ENCODE measurements at places on chromosomes 1 and 21.

- no peak for DNase-seq
Measured at GRCh38 chr21:14736672-14737071, 190.6 kb upstream of the SAMSN1 start.

DNA sequence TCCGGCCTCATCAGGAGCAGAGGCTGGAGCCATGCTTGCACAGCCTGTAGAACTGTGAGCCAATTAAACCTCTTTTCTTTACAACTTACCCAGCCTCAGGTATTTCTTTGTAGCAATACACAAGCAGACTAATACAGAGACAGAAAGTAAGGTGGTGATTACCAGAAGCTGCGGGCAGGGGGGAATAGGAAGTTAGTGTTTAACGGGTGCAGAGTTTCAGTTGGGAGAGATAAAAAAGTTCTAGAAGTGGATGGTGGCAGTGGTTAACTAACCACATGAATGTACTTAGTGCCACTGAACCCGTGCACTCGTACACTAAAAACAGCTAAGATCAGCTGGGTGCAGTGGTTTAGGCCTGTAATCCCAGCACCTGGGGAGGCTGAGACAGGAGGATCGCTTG, 80.4 kb upstream of the TARDBP start:
- DNase-seq = no peak

GRCh38 chr1:110328700-110329099, 10.5 kb upstream of the RBM15 start:
- DNase-seq = no peak

GRCh38 chr1:117861694-117862093, 67.7 kb downstream of the GDAP2 start:
- DNase-seq = no peak

- no peak for DNase-seq
Measured at GRCh38 chr1:159056069-159056698, 20.4 kb downstream of the AIM2 start.

DNA sequence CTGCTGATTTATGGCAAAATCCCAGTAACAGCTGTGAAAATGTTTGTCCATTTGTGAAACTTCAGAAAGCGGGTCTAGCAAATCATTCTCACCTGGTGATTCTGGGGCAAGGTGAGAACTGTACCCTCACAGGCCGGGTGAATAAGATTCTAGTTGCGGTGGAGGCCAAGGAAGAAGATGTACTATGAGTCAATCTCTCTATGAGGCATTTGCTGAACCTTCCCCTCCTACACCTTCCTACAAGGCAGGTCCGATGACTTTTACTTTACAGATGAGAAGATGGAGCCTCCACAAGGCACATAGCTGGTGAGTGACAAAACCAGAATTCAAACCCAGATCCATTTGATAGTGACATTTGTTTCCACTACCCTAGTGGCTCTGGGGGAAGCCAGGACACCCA, 72.7 kb downstream of the BACH1 start:
- DNase-seq = no peak

DNA sequence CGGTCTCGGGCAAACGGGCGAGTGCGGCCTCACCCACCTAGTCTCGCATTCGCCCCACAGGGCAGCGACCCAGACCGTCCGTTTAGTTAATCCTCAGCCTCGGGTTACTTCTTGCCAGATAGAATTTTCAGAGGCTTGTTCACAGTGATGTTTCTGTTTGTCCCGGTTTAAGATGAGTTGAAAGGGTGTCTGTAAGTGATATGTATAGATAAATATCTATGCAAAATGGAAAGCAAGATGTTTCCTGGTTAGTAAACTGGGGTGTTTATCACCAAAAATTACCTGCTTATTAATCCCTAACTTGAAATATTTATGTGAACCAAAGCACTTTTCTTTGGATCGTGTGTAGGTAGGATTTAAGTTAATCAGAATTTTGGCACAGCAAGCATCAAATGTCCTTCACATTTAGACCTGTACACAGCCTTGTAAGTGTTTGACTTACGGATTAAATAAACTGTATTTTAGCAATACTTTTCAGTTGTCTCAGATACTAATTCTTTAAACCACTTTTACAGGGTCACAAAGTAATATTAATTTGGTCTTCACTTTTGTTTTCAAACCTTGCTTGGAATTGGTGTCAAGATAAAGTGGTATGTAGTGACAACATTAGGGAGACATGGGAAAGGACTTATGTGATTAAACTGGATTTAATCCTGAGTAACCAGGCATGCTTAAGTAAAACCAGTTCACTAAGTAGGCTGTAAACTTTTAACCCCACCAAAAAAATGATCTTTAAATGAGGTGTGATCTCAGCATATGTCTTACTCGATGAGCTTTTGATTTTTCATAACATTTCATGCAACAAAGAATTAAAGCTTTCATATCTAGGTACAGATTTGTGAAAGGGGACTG, 914 bp downstream of the ZNF326 start:
- DNase-seq = no peak

DNA sequence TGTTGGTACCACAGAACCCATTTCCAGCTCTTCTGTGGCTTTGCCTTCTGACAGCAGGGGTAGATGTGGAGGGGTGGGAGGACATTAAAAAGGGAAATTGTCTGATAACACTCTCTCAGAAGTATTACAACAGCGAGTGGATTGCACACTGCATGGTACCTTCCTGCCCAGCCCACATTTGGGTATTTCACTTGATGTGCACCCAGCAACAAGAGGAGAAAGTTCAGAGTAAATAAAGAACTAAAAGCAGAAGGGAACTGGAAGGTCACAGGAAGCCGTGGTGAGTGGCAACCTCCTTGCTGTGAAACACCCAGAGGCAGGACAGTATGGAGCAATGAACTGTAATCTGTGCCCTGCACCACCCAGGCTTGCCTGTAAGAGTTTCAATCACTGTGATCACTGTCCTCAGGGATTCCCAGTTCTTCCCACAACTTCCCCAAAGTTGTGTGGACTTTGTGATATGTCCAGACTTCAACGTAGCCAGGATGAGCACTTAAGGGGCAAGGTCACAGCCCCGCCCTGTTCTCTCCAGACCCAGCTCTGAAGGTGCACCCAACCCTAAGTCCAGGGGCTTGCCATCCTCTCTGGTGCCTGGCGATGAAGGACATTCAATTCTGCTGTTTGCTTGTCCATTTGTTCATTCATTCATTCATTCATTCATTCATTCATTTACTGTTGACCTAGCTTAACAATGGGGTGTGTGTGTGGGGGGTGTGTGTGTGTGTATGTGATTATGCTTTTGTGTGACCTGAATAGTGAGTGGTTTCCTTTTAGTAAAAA, 18.7 kb upstream of the F5 start:
- DNase-seq = peak; percentile 8

DNA sequence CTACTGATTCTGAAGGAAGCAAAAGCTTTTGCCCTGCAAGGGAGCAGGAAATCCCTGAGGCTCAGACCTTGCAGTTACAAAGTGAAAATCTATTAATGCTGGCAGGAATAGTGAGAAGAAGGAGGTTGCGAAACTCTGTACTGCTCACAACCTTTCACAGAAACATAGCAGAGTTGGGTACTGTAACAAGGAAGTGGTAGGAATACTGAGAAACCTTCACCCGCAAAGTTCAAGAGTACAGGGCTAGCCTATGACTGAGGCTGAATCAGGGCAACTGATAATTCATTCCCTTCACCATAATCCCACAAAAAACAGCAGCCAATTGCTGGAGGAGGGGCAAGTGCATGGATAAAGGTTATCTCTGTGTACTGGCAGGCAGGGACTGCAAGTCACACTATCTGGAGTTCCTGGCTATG, 23.9 kb upstream of the KCTD3 start:
- DNase-seq = no peak

DNA sequence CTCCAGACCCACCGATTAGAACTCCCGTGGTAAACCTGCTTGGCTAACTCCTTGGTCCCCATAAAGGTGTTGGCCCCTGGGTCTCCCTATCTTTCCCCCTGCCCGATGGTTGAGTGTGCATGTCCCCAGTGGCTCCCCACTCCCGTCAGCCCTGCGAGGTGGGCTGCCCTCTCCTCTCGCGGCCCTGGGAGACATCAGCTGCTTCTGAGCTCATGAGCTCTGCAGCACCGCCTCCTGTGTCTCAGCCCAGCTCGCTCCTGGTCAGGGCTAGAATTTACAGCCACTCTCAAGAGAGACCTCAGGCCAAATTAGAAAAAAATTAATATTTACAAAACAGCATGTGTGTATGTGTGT, 15.9 kb upstream of the ZBTB21 start:
- no peak for DNase-seq

DNA sequence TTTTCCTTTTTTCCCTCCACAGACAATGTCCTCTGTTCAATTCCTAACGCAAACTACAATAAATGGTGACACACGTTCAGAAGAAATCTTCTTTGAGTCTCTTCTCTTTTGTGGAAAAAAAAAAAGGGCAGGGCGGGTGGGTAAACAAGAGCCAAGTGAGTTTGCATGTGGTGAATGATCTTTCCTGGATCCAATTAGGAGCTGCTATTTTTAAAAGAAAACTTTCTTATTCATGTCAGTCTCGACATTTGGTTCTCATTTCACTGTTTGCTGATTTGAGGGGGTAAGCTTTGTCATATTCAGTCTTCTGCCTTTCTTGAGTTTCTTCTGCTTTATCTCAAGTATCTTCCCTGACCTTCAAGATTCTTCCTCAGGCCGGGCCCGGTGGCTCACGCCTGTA, 29.2 kb upstream of the KIF1B start:
- DNase-seq = no peak

- no peak for DNase-seq
Measured at GRCh38 chr21:21101911-21102310, 103.7 kb downstream of the NCAM2 start.

GRCh38 chr1:86997538-86997937, 83.1 kb downstream of the HS2ST1 start:
- DNase-seq = no peak

- DNase-seq = no peak
Measured at GRCh38 chr1:197339106-197340060, 71.3 kb downstream of the CRB1 start.

DNA sequence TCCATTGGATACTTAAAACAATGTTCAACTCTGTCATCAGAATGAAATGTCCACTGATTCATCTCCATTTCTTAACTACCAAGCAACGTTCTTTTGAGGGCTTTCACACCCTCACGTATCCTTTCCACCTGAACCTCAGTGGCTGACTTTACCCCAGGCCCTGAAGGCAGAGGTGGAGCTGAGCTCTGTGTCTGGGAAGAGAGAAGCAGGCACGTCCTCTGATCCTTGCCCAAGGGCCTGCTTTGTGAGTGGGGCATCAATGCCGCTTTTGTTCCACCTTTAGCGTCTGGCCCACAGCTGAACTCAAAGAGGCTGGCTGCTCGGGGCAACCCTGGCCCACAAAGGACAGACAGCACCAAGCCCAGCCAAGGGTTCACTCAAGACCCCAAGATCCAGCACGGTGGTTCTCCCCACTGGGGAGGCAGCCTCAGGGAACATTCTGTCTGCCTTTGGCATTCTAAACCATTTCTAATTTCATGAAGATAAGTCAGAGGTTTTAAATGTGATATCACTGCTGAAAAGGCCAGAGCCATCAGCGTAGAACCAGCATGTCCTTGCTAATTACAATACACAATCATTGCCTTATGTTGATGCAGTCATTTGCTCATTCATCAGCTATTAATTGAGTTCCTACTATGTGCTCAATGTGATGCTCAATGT, 126.0 kb upstream of the UBE2U start:
- no peak for DNase-seq

DNA sequence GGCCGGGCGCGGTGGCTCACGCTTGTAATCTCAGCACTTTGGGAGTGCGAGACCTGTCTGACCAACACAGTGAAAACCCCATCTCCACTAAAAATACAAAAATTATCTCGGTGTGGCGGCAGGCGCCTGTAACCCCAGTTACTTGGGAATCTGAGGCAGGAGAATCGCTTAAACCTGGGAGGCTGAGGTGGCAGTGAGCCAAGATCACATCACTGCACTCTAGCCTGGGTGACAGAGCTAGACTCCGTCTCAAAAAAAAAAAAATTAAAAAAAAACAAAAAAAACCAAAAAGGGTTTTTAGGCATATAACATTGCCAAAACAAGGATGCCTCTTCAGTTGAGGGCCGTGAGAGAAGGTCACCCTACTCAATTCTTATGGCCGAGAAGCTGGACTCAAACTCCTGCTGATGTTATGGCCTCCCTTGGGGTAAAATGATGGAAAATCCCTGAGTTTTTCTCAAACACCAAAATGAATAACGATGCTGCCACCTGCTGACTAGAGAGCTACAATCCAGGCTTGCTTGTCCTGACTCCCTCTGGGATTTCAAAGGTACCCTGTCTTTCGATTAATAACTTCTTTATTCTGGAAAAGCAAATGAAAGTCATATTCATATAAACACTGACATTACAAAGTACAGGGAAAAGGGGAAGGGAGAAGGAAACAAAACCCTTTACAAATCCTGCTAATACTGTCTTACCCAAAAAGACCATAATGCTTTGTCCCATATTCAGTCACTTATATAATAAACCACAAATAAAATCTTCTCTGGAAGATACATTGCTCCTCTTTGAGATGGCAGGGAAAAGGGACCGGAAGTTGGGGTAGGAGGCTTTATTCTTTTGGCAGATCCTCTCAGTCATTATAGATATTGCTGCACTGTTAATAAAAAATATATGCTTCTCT, 10.7 kb downstream of the RAB42 start:
- no peak for DNase-seq

GRCh38 chr1:161491472-161491871, 13.8 kb upstream of the FCGR2A start:
- no peak for DNase-seq

GRCh38 chr1:179337288-179337687, 28.5 kb upstream of the AXDND1 start:
- DNase-seq = no peak

DNA sequence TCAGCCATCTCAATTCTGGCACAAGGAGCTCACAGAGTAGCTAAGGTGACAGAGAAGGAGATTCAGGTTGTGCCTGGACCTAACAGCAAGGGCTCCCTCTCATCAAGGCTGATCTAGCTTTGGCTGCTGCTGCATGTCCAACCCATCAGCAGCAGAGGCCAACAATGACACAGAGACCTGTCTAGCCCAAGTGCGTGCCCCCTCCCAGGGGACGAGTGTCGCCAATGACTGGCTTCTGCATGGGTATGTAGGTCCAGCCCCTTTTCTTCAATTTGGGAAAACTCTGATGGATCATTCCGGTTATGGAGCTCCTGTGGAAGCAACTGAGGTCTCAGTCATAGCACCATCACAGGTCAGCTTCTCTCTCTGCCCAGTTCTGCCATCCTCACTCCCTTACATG, 83.3 kb downstream of the KCNJ15 start:
- no peak for DNase-seq

- no peak for DNase-seq
Measured at GRCh38 chr1:226717256-226717909, 21.7 kb downstream of the ITPKB start.

GRCh38 chr1:70072231-70072751, 133.1 kb downstream of the LRRC40 start:
- no peak for DNase-seq

GRCh38 chr1:42777852-42778251, 6.9 kb upstream of the TMEM269 start:
- DNase-seq = no peak

DNA sequence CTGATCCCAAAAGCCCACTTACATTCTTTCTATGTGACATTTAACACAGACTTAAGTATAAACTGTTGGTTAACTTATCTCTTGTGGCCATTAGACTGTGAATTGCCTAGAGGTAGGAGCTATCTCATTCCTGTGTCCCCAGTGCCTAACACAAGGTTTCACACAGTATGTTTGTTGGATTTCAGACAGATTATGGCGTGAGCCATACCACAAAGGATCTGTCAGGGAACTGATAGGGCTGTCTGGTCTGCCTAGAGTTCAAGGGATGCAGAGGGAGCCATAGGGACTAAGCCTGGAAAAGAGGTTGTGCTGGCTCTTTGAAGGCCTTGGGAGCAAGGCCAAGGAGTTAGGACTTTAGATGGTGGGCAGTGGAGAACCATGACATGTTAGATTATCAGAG, 40.0 kb downstream of the MEF2D start:
- no peak for DNase-seq
